Pancreas (tissue), 10 donors: ENCODE measurements at places on chromosomes 6 and 20.
A peak's percentile ranks its signal among the peaks of the same experiment; 100 is the strongest.

DNA sequence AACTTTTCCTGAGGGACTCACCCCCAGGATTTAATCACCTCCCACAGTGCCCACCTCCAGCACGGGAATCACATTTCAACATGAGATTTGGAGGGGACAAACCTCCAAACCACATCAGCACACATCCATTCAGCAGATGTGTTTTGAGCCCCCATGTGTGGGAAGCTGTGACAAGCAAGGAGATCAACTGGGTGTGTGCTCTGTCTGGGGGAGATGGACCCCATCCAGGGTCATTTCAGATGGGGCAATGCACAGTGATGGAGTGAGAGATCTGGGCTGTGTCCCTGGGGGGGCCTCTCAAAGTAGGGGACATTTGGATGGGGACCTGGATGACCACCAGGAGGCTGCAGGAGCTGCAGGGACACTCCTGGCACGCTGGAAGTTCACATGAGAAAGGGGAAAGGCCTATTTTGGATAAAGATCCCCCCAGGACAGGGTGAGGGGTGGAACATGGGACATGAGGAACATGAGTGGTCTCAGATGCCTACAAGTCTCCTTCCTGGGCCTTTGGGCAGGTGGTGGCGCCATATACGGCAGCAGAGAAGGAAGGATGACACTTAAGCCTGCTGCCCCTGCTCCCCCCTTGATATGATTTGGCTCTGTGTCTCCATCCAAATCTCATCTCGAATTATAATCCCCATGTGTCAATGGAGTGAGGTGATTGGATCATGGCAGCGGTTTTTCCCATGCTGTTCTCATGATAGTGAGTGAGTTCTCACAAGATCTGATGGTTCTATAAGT lies 49.6 kb downstream of the SLC2A10 start:
- no peak for DNase-seq

DNA sequence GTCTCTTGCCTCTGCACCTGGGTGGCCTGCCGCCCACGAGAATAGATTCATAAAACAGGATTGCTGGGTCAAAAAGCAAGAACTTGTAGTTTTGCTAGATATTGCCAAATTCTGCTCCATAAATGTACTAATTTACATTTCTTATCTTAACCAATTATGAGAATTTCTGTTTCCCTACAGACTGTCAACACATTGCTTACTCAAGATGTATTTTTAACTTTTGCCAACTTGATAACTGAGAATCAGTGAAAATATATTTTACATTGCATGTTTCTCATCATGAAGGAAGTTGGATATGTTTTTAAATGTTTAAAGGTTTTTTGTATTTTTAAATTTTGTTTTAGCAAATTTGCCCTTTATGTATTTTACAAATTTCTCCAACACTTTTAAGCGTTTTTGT lies 664.8 kb downstream of the MMUT start:
- no peak for DNase-seq

GRCh38 chr6:110646419-110646698 lies 168.9 kb downstream of the CDK19 start:
- no peak for DNase-seq

- no peak for DNase-seq
Measured at GRCh38 chr6:83844170-83844569, 9.0 kb upstream of the RIPPLY2 start.

GRCh38 chr6:69880601-69881000 lies 14.2 kb downstream of the COL19A1 start:
- no peak for DNase-seq

- no peak for DNase-seq
Measured at GRCh38 chr6:165697171-165697570, 34.1 kb upstream of the PDE10A start.

DNA sequence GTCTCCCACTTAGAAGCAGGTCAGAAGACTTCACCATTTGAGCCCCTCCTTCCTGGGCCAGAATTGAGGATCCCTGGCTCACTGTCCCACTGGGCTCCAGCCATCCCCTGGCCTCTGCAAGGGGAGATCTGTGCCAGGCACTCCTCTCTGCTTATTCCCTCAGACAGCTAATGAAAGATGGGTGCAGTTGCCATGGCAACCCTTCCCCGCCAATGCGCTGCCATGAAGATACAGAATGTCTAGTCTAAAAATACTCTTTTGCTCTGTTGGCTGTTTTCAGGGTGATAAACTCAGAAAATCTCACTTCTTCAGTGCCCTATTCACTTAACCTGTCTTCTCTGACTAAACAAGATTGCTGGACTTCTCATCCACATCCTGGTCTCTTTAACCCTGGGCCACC lies 13.6 kb upstream of the TTLL2 start:
- no peak for DNase-seq

- DNase-seq, result no peak
Measured at GRCh38 chr6:120945905-120946594, 388.2 kb downstream of the TBC1D32 start.

DNA sequence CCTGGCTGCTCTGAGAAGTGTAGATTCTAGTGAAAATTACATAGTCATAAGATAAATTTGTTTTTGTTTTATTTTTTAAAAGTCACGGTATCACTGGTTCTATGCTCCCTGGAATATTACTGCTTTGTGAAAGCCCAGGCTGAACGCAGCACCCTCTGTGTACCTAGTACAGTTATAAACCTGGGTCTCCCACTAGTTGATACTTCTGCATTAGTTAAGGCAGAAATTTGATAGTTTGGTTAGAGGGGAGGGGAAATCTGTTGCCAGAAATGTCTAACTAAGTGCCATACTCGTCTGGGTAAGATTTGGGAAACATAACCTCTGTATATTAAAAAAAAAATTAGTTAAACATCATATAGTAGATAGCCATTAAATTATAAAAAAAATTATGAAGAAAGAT lies 110.6 kb upstream of the TRAF3IP2 start:
- DNase-seq, result no peak

- no peak for DNase-seq
Measured at GRCh38 chr20:37236462-37236861, 25.2 kb downstream of the GHRH start.

- DNase-seq, result no peak
Measured at GRCh38 chr6:7728855-7729590, 3.1 kb downstream of the BMP6 start.

DNA sequence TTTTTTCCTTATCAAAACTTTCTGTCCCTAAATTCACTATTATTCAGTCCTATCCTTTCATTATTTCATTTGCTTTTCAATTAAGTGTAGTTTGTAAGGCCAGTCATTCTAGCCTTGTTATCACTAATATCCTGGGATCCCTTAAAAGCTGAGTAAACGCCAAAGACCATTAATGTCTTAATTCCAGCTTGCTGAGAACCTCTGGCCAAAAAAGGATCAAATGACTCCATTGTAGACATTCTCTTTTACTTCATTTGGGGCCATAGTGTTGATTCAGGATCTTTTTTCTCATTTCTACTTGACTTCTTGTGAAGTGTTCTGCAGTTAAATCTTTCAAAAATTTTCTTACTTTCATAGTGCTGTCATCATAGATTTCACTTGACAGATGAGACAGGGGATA lies 379.7 kb downstream of the LAMA2 start:
- DNase-seq, result no peak

GRCh38 chr6:44663860-44664634 lies 276.5 kb downstream of the CDC5L start:
- no peak for DNase-seq

DNA sequence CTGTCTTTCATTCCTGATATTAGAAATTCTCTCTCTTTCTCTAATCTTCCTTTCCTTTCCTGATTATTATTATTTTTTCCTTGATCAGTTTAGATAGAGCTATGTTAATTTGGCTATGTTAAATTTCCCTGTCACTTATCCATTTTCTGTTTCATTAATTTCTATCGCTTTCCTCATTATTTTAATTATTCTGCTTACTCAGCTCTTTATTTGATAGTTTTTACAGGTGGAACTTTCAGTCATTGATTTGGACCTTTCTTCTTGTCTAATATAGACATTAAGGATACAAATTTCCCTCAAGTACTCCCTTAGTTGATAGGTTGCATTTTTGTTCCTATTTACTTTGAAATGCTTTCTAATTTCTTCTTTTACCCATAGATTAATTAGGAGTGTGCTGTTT lies 442.3 kb downstream of the CDH26 start:
- DNase-seq, result no peak

GRCh38 chr6:19368511-19368910 lies 468.7 kb upstream of the ID4 start:
- DNase-seq, result no peak

GRCh38 chr6:73612611-73613010 lies 41.2 kb downstream of the SLC17A5 start:
- no peak for DNase-seq

DNA sequence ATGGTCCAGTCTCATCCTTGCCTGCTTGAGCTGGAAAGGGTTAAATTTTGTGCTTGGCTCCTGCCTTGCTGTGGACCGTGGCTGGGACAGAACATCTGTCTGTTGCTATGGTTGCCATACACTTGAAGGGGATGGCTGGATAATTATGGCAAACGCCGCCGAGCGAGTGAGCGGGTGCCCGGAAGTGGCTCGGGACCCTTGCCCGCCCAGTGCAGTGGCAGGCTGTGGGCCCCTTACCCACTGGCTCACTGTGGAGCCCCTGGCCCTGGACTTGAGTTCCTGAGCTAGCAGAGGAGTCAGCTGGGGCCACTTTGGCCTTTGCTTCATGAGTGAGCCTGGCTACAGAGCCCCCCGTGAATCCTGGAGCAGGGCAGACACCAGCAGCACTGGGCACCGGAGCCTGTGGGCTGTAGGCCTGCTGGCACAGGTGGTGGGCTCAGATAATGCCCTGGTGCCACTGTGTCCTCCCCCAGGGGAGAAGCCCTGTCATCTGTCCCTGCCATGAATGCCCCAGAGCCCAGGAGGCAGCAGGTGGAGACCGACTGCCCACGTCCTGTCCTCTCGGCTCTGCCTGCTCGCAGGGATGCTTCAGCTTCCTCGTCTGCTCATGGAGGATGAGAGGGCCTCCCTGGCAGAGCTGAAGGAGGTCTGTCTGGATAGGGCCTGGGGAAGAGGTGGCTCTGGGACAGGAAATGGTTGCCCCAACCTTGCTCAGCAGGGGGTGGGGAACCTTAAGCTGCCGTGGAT lies 25.5 kb upstream of the NOL4L start:
- DNase-seq, result no peak

DNA sequence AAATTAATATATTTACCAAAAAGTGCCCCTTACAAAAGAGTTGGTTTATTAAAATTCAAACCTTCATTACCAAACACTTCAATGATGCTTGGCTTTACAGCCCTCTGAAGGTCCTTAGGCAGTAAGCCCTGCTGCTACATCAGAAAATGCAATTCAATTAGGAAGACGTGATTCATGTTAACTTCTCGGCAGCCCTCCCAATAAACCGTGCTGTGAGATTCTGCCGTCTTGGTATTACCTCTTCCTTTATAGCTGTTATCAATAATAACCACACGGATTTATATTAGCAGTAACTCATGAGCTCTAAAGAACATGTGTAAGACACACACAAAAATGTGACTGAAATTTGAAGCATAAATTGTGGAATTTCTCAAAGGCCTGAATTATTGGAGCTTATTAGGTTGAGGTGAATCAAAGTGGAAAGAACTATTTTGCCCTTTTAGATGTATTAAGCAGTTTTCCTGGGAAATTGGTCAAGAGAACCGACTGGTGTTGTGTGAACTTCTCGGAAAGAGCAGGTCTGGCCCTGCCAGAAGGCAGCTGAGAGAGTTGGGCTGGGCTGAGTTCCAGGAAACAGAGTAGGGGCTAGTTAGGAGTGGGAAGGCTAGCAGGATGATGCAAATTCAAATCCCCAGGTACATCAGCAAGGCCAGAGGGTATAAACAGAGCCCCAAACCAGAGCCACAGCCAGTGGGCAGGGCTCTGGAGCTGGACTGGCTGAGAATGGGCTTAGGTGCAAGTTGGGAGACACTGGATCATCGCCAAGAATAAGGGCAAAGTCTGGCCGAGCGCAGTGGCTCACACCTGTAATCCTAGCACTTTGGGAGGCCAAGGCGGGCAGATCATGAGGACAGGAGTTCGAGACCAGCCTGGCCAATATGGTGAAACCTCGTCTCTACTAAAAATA lies 33.1 kb downstream of the FGD2 start:
- peak; percentile 94 for DNase-seq

- DNase-seq, result no peak
Measured at GRCh38 chr6:158367816-158368215, 55.6 kb downstream of the TULP4 start.

GRCh38 chr20:18397030-18397429 lies 69.8 kb downstream of the DZANK1 start:
- DNase-seq, result no peak

- peak; percentile 8 for DNase-seq
Measured at GRCh38 chr6:114740547-114740946, 397.7 kb upstream of the HS3ST5 start.

DNA sequence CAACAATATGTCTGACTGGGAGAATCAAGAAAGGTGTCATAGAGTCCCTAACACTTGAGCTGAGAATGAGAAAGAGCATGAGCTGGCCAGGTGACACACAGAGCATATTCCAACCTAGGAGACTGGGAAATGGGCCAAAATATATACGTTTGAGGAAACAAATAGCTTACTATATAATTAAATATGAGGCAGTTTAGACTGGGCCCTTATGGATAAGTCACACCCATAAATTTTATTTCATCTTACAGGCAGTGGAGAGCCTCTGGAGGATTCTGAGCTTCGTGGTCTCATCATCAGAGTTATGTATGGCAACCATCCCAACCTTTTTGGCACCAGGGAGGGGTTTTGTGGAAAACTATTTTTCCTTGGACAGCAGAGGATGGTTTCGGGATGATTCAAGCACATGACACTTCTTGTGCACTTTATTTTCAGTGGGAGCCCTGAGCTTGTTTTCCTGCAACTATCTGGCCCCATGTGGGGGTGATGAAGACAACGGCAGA lies 12.9 kb upstream of the NQO2 start:
- DNase-seq, result no peak

DNA sequence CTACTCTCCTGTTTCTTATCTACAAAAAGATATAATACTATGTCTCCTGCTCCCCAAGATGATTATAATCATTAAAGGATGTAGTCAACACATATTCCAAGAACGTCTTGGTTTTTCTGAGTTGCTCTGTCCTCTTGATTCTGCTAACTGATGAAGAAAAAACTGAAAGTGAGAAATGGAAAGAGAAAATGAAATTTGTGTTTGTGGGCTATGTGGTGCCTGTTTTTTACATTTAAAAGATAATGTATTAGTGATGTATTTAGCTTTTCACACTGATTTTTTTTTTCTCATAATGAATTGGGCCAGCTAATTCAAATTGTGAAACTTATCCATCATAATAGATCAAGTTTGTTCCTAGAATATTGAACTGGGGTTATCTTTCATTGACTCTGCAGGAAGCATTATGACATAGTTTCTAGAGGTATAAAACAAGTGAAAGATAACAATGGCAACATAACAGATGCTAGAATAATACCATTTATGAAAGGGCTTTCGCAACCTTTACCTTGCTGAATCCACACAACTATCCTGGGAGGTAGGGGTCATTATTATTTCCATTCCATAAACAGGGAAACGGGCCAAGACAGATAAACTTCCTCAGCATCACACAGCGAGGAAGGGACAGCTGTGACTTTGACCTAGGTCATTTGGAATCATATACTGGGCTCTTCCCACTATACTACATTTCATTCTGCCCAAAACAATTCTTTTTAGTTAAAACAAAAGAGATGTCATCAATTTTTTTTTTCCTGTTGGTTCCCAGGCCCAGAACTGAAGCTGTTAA lies 336.7 kb downstream of the GJA1 start:
- no peak for DNase-seq

- no peak for DNase-seq
Measured at GRCh38 chr20:48597521-48598302, 230.1 kb downstream of the PREX1 start.
